ENCODE measurements at places on chromosomes 12 and 14.

- DNase-seq, result no peak
Observed at GRCh38 chr14:71579331-71579730, 352.9 kb upstream of the RGS6 start.

GRCh38 chr14:88421286-88421685, 35.8 kb downstream of the SPATA7 start:
- DNase-seq, result no peak

DNA sequence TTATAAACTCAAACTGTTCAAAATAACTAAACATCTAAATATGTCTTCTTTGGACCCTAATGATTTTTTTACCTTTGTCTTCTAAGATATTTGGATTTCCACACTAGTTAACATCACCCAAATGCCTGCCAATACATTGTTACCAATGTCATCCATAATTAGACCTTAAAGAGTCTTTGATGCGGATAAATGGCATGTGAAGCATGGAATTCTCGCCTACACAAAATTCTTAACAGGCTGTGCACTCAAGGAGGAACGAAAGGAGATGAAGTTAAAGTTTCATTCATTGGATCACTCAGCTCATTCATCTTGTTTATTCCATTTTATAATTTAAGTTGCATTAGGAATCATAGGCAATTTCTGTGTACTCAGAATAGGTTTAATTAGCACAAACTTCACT, 219.7 kb downstream of the ACSS3 start:
- DNase-seq, result no peak

DNA sequence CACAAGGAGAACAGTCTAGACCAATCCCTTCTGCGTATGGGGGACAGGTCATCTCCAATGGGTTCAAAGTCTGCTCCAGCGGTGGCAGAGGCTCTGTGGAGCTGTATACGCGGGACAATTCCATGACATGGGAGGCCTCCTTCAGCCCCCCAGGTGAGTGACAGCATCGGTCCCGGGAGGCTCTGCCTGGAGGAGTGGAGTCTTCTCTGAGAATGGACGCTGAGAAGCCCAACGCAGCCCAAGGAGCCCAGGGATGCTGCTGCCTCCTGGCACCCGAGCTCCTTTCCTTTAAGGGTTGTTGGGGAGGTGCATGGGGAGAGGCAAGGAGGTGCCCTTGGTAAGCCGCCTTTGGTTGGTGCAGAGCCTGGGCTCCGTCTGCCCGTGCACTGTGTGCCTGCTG, 28.2 kb downstream of the ADGRD1 start:
- DNase-seq, result no peak

DNA sequence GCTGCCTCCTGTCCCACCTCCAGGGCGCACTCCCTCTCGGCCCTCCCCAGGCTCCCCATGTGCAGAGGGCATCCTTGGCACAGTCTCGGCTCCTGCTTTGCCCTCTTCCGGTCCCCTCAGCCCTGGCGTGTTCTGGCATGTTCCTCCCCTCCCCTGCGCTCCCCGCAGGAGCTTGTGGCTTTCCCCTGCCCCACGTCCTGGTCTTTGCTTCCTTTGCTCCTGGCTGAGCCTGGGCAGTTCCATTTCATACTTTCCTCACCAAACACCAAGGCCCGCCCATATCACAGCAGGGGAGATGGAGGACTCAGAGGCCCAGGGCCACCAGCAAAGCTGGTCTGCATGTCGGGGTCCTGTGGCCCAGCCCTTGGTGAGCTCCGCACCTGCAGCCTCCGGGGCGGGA, 56.0 kb downstream of the FBRSL1 start:
- no peak for DNase-seq

DNA sequence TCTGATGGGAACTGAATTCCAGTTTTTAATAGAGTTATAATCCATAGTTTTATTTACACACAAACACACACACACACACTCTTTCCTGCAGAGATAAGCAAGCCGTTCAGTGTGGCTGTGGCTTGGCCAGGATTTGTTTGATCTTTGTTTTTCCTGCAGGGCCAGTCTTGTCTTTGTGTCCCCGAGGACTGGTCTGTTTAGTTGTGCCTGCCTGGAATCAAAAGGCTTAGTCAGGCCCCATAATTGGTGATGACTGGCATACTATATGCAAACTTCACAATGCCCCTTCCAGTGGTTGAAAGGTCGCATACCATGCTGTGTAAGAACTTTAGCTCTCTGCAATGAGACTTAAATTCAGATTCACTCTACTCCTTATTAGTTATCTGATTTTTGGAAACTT, 26.0 kb downstream of the WBP11 start:
- DNase-seq, result no peak

GRCh38 chr14:33232031-33232430, 293.4 kb downstream of the NPAS3 start:
- no peak for DNase-seq
